Sciatic nerve (tissue), 2 donors: ENCODE measurements at places on chromosomes 2 and 18. TPM values are rescaled to one million over a fixed set of nuclear protein-coding genes. Genes with fewer than 3 reads are reported as not detected.

- DNase-seq, result no peak
These were observed 69.7 kb downstream of the TPO start for GRCh38 chr2:1482981-1483380.

TEKT4 gene
- not detected for total RNA-seq

GPAT2 gene
- 11.1 TPM for total RNA-seq

DNA sequence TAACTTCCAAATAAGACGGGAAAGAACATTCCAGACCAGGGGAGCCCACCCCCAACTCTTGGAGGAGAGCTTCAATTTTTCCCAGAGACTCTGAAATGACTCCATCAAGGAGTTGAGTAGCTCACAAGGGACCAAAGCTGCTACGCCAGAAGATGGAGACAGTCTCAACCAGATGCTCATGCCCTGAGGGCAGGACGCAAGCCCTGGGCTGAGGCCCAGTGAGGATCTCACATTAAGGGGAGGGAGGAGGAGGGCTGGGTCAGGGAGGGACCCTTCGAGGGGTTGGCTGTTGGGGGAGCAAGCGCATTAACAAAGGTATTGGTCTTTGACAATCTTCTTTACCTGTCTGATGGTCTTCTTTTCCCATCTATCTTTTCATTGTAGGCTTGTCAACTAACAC is 141.3 kb upstream of the SLC1A4 start:
- DNase-seq, result no peak

REG3G gene
- total RNA-seq, result not detected

DNA sequence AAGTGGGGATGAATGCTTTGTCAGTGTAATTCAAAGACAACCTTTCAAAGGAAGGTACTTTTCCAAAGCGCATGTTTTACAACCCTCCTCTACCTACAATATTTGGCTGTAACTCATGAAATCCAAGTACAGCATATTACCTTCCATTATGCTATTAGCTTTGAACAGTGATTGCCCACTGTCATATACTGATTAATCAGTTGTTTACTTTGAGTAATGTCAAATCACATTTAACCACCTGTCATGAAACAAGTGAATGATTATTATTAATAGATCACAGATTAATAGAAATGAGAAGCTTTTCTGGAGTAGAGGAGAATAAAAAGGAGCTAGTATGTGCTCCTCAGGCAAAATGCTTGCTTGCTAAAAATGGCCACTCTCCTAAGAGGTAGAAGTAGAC is 150.5 kb upstream of the SMAD7 start:
- no peak for DNase-seq

- no peak for DNase-seq
These were observed 150.4 kb downstream of the MTX2 start for GRCh38 chr2:176419591-176420071.

ASB18 gene
- not detected for total RNA-seq

DNA sequence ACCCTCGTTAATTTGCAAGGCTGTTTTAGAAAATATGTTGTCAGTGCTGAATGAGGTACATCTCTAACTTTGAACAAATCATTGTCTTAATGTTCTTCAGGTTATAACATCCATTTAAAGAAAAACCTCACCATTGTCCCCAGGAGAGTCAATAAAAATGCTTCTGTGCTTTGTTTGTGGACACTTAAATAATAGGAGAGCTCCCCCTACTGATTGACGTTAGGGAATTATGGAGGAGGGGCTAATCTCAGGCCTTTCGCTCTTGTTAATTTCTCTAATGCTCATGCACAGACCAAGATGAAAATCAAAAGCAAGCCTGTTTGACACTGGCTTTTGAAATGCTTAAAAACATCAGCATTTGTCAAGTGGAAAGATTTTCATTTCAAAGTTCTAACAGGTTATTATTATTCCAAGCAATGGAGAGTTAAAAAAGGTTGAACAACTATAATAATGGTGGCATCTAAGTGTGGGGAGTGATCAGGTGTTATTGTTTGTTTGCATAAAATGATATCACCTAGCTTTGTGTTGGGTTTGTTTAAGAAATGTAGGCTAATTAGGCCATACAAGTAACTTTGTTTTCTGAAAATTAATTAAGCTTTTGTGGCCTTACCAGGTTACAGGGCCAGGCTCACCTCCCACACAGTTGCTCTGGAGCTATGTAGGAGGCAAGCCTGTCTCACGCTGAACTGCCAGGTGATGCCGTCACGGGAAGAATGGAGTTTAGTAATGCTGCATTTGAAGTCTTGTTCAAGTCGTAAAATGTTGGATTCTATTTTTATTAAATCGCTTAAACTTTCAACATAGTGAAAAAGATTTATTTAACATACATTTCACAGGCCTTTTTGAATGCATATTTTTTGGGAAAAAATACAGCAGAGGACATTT is 51.7 kb upstream of the SMIM21 start:
- DNase-seq, result no peak

GRCh38 chr18:9756933-9757470 is 48.9 kb downstream of the RAB31 start:
- no peak for DNase-seq

GRCh38 chr2:144358979-144359541 is 160.9 kb downstream of the ZEB2 start:
- no peak for DNase-seq

- DNase-seq, result no peak
These were observed 67.8 kb downstream of the TMEFF2 start for GRCh38 chr2:192126912-192127311.

IL1RL2 gene
- total RNA-seq, result not detected

DNA sequence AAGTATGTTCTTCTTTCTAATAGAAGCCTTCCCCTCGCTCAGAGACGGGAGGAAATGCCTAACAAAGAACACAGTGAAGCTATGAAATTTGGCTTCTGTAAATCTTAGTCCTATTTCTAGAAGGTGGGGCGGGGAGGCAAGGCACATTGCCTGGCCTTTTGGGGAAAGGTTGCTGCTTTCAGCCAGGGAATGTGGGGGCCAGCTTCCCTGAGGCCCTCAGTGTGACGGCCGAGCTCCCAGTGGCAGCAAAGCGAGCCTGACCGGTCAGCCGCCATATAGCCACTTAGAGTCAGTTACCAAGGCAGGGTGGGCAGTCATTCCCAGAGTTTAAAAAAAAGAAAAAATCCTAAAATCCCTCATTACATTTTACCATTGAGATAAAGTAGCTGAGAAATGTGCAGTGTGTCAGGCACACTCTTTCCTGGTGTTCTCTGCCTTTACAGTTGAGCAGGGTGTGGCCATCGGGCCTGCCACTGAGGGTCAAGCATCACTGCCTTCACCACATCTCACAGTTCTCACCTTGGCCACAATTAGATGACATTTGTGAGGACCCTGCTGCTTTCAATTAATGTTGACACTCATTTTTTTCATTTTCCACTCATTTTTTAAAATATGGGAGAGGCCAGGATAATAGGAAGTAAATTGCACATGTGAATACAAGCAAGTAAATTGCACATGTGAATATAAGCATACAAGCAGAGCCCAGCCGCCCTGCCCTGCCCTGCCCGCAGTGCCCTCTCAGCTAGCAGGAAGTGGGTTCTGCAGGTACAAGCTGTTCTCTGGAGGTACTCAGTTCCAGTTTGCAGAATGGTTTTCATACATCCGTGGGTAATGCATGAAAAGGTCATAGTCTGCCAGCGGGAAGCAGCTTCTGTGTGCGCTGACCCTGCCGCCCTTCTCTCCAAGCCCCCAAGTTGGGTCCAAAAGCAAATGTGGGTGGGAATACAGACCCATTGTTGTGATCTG is 76.9 kb downstream of the WDSUB1 start:
- DNase-seq, result no peak

ERMN gene
- 4.6 TPM for total RNA-seq

KRCC1 gene
- total RNA-seq, result 35.0 TPM

- DNase-seq, result peak; percentile 14
These were observed 31.9 kb downstream of the TFCP2L1 start for GRCh38 chr2:121253021-121253673.

DNAH6 gene
- 2.0 TPM for total RNA-seq

DNA sequence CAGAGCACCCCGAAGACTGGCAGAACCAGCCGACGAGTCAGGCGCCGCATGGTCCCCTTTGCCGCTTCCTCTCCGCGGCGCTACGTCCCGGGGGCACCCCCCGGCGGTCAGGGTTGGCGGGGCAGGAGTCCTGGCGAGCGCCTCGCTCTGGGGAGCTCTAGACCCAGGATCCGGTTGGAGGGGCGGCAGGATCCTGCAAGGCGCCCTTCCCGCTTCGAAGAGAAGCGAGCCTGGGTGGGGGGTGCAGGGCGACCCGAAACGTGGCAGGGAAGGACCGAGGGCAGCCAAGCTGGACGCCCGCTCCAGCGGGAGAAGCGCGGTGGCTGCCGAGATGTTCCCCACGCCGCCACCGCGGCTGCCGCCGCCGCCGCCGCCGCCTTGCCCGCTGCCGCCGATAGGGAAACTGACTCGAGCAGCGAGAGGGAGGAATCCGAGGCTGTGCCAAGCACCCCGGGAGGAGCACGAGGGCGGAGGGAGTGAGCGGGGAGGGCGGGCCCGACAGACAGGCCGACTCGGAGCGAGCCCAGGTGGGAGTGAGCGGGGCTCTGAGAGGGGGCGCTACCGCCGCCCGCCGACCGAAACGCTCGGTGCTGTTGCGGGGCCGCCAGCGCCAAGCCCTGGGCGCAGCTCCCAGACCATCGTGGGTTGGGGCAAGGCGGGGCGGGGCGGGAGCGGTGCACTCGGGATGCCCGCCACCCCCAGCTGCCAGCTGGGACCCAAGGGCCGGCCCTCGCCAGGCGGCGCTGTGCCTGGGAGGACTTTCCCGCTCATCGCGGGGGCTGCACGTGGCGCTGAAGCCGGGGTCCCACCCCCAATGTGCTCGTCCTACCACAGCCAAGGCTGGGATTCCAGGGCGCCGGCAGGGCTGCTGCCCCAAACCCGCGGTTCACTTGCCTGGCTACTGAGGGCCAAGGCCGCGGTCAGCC is at the start of gene GALNT14:
TSS of gene GALNT14 (minus strand) at position 404 of the 926 bp plus-strand sequence. CDS start at position 50, 354 bp downstream.
- peak; percentile 69 for DNase-seq
